ENCODE measurements at places on chromosomes 11 and 22.

- no peak for DNase-seq
These were observed 77.5 kb upstream of the VPREB1 start for GRCh38 chr22:22166941-22167713.

- no peak for DNase-seq
These were observed 12.3 kb downstream of the LUZP2 start for GRCh38 chr11:24509114-24509513.

GRCh38 chr11:122157653-122158161 is 41.7 kb upstream of the BLID start:
- DNase-seq = no peak

- no peak for DNase-seq
These were observed 23.1 kb upstream of the TP53I11 start for GRCh38 chr11:44973632-44974401.

GRCh38 chr11:132008872-132009271 is 638.5 kb downstream of the NTM start:
- no peak for DNase-seq

DNA sequence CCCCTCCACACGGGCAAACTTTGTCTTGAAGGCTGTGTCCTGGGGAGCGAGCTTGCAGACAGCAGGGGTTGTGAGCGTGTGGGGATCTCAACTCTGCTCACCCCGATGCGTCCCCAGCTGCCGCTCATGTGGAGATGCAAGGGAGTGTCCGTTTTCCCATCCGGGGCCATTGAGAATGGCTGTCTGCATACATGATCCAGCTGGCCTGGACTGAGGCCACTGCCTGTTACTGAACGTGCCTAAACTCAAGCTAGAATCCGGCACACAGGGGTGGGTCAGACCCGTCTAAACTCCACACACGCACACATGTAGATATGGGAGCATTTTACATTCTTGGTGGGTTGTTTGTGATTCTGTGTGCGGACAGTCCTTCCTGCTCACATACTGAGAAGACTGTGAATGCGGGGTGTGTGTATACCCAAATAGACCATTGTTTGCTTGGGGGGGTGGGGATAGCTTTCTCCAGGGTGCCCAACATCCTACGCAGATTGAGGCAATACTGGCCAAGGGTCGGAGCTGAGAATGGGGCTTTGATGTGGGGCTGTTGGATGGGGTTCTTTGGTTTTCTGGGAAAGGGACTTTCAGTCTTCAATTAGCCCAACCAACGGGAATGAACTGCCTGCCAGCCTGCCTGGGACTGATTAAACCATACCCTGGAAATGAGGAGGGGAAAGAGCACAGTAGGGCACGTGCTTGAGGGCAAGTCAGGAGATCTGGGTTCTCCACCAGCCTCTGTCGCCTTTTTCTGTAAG is 60.4 kb downstream of the ST3GAL4 start:
- no peak for DNase-seq

Data from brain (organoid and tissue), 16 donors.